RWPE2 (cell line): ENCODE measurements at places on chromosomes 1 and 21.

GRCh38 chr1:23224739-23225648 is 7.7 kb upstream of the HTR1D start:
- DNase-seq, result no peak

DNA sequence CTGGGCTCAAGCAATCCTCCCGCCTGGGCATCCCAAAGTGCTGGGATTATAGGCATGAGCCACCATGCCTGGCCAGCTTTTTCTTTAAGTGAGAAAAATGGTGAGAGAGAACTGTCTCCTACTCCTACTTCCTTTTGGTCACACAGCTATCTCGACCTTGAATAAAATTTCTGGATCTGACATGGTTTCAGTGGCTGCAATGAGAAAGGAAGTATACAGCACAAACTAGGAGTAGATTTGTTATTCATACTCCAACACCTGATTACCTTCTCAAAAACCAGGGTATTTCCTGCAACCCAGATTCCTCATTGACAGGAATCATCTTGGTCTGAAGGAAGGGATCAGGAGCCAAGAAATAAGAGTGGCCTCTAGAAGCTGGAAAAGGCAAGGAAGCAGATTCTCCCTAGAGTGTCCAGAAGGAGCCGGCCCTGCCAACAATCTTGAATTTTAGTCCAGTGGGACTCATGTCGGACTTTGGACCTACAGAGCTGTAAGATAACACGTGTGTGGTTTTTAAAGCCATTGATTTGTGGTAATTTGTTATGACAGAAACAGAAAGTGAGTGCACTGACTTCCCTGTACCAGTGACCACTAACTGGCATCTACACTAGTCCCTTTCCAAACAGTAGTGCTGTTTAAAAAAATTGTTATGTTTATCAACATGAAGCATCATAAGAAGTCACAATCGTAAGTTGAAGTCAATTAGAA is 516.6 kb downstream of the SMYD3 start:
- no peak for DNase-seq

DNA sequence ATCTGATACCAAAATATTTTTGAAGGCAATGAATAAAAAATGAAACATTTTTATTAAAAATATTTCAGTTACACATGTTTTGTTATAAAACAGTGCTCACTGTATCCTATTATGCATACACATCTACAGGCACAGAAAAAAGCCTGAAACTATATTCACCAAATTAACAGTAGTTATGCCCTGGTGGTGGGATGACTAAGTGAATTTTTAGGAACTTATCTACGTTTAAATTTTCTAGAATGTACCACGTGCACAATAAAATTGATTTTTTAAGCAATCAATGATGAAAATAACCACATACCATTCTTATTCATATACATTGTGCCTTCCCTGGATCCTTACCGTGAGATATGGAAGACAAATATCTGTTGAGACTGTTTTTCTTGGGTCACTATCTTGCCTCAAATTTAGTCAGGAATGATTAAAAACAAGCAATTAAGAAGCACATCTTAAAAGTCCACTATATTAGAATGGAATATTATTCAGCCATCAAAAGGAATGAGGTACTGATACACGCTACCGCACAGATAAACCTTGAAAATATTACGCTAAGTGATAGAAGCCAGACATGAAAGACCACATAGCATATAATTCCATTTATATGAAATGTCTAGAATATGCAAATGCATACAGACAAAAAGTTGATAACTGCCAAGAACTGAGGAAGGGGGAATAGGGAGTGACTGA is 17.4 kb downstream of the TP53BP2 start:
- no peak for DNase-seq

- no peak for DNase-seq
These were observed 206.0 kb downstream of the HIVEP3 start for GRCh38 chr1:41712695-41713094.

- no peak for DNase-seq
These were observed 1.6 kb downstream of the ADAM15 start for GRCh38 chr1:155052439-155053395.

DNA sequence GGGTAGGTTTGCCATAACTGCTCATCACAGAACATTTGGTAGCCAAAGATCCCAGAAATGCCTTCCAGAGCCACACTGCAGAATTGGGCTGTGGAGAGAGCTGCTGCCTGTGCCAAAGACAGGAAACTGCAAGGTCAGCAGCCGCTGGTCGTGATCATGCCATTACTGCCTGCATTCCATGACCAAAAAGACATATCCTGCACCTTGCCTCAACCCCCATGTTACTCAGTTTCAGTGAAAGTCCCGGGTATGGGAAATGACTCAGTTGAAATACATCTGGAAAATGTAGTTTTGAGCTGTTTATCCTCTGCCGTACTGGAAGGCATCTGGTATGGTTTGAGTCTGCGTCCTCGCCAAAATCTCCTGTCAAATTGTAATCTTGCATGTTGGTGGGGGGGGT is 161.7 kb downstream of the FCRL5 start:
- DNase-seq, result no peak

- no peak for DNase-seq
These were observed 79.3 kb downstream of the MAP3K7CL start for GRCh38 chr21:29209696-29210095.

- DNase-seq, result no peak
These were observed 1.6 kb downstream of the IFI44 start for GRCh38 chr1:78651241-78651640.

GRCh38 chr21:46362946-46363345 is 39.0 kb downstream of the PCNT start:
- DNase-seq, result no peak

DNA sequence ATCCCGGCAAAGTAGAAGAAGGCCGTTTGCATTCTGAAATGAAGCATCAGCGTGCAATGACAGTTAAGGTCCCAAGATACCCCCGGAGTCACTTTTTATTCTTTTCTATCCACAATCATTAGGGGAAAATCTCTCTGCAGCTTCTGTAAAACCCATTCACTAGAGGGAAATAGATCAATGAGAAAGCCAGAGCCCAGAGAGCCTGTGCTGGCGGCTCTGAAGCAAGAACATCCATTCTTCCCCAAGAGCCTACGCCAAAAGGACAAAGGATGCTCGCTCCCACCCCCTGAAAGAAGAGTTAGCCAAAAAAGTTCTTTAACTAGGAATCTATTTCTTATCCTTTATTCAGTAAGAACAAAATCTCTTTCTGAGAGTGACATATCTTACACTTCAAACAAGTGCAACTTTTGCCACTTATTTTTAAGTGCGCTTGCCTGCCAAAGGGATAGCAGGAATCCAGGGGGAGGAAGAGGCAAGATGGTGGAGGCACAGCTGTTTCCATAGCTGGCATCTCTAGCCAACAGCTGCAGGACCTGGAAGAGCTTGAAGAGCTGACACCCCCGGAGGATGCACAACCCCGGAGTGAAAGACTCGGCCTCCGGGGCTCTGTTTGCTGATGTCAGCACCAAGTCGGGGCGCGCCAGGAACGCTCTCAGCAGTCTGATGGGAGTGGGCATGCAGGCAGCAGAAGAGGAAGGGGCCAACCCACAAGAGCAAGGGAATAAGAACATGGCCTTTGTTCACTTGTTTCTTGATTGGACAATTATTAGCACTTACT is 68.7 kb downstream of the KCNN3 start:
- DNase-seq, result no peak

DNA sequence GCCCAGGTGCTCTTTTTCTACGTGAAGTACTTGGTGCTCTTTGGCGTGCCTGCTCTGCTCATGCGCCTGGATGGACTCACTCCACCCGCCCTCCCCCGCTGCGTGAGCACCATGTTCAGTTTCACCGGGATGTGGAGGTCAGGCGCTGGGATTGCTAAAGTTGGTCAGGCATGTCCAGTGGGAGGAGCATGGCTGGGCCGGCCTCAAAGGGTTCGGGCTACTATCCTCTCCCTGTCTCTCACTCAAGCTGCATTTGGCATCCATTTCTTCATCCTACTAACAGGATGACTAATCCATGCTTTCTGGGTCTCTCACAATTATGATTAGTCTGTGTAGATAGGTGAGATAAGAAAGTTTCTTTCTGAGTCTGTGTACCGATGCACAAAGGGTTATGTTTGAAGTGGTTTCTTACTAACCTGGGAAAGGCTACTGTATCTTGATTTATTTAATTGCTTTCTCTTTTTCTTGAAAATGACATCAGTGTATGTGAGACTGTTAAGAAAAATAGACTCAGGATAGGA is 135.9 kb downstream of the HHAT start:
- DNase-seq, result no peak

DNA sequence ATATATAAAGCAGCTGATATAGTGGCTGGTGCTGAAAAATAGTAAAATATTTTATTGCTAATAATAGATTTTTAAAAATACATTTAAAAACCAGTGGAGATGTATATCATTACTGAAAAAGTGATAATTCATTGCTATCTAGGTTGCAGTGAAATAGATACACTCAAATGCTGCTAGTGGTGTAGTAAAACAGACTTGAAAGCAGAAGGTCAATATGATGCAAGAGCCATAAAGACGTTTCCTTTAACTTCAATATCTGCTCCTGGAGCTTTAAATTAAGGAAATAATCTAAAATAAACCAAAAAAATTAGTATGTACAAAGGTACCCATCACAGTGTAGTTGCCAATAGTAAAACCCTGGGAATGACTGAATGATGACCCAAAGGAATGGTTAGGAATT is 26.2 kb downstream of the RHEX start:
- no peak for DNase-seq

DNA sequence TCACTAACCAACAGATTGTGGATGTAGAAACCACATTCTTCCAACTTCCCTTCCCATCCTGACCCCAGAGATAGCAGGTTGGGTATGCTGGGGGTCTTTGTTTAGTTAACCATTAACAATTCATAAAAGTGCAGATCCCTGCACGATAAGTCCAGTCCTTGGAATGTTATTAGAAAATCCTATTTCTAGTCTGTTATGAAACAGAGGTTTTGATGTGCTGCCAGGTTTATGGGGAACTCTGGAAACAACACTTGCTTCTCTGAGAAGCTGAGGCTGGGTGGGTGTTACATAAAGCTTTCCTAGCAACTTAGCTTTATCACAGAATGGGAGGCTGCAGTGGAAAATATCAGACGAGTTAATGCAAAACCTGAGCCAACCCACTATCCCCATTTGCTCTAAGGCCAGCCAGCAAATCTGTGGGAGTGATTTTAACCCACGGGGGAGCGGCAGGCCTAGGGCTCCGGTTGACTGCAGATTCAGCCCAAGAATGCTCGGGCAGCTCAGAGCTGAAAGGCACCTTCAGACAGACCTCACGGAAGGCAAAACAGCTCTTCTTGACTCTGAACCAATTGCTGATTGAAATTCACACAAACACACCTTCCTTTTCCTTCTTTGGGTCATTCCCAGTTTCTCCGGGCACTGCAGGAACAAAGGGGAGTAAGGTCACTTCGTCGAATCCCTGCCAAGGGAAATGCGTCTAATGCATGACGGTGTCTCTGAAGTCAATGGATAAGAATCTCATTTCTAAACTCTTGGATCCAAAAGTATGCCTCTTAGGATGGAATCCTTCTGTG is 111.7 kb upstream of the IRF2BP2 start:
- no peak for DNase-seq

GRCh38 chr1:168498956-168499687 is 44.7 kb downstream of the XCL2 start:
- DNase-seq, result no peak

- DNase-seq, result no peak
These were observed 59.7 kb downstream of the ALPL start for GRCh38 chr1:21568809-21569385.

- no peak for DNase-seq
These were observed 54.2 kb downstream of the DMAP1 start for GRCh38 chr1:44267438-44267837.

DNA sequence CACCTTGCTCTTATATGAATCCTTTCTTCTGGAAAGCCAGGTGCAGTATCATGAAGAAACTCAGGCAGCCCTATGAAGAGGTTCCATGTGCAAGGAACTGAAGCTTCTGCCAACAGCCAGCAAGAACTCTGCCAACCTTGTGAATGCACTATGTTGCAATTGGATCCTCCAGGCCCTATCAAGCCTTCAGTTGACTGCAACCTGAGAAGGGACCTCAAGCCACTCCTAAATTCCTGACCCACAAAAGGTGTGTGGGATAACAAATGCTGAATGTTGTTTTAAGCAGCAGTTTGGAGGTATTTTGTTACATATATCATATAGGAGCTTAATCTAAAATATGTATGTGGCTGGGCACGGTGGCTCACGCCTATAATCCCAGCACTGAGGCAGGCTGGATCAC is 84.0 kb downstream of the RERE start:
- DNase-seq, result no peak

DNA sequence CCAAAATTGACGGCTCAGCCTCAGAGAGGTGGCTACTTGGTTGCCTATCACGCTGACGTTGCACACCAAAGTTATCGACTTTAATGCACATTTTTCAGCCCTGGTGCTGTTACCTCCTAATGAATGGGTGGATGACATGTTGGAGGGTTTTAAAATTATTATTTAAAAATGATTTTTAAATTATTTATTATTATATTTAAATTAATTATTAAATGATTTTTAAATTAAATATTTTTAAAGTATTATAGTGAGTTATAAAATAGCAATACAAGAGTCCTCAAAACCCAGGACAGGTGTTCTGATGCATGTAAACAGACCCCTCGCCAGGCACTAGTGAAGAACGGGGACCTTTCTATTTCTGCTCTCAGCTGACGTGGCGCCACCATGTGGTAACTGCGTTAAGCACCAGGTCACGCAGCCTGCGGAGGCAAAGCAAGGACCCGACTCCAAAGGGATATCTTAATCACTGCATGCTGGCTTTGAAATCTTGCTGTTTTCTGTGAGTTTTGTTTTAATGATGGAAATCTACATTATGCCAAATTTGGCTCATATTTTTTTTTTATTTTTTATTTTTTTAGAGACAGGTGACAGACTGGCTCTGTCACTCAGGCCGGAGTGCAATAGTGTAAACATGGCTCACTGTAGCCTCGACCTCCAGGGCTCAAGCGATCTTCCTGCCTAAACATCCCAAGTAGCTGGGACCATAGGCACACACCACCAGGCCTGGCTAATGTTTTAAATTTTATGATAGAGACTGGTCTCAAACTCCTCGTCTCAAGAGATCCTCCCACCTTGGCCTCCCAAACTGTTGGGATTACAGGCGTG is 22.6 kb downstream of the CASP9 start:
- no peak for DNase-seq
